RCC 7860 (cell line): ENCODE measurements at places on chromosomes 13 and 19.

DNA sequence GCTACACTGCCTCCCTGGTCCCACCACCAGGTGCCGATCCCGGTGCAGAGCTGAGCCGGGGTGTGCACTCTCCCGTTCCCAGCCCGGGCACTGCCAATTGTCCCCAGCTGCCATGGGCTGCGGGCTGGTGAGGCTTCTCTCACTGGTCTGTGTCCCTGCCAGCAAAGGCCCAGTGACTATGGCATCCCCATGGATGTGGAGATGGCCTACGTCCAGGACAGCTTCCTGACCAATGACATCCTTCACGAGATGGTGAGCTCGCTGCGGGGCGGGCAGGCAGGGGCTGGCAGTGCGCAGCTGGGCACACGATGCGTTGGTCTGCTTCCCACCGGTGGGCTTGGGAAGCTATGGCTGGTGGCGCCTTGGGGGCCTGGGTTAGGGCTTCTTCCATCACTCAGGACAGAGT, 14.6 kb downstream of the MPND start:
- DNase-seq, result no peak

GRCh38 chr13:34108410-34108809, 290.5 kb downstream of the RFC3 start:
- DNase-seq, result no peak

DNA sequence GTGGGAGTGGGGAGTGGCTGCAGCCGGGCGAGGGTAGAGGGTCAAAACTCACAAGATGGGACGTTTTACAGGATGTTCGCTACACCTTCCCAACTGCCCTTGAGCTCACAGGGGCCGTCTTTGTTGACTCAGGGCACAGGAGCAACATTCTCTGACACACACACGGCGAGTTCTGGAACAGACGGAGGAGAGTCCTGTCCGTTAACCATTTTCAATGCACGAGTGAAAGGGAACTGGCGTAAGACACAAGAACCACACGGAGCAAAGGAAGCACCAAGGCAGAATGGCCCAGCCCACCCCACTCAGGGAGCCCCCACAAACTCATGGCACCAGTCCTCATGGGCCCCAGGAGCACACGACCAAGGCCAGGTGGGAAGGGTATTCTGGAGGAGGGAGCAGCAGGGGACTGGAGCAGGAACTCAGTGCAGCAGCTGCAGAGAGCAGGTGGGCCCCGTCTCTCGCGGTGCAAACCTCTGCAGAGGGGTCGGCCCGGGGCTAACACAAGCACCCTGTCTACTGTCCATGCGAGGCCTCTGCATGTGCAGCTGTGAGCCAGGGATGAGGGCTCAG, 37.9 kb upstream of the ISYNA1 start:
- DNase-seq, result no peak

GRCh38 chr13:66673401-66673800, 556.7 kb downstream of the PCDH9 start:
- DNase-seq, result peak; percentile 10

DNA sequence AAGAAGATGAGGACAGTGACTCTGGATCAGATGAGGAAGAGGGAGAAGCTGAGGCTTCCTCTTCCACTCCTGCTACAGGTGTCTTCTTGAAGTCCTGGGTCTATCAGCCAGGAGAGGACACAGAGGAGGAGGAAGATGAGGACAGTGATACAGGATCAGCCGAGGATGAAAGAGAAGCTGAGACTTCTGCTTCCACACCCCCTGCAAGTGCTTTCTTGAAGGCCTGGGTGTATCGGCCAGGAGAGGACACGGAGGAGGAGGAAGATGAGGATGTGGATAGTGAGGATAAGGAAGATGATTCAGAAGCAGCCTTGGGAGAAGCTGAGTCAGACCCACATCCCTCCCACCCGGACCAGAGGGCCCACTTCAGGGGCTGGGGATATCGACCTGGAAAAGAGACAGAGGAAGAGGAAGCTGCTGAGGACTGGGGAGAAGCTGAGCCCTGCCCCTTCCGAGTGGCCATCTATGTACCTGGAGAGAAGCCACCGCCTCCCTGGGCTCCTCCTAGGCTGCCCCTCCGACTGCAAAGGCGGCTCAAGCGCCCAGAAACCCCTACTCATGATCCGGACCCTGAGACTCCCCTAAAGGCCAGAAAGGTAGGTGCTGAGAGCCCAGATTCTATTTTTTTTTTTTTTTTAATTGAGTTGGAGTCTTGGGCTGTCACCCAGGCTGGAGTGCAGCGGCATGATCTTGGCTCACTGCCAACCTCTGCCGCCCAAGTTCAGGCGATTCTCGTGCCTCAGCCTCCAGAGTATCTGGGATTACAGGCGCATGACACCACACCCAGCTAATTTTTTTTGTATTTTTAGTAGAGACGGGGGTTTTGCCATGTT, 2.3 kb downstream of the PPP1R15A start:
- peak; percentile 90 for DNase-seq

DNA sequence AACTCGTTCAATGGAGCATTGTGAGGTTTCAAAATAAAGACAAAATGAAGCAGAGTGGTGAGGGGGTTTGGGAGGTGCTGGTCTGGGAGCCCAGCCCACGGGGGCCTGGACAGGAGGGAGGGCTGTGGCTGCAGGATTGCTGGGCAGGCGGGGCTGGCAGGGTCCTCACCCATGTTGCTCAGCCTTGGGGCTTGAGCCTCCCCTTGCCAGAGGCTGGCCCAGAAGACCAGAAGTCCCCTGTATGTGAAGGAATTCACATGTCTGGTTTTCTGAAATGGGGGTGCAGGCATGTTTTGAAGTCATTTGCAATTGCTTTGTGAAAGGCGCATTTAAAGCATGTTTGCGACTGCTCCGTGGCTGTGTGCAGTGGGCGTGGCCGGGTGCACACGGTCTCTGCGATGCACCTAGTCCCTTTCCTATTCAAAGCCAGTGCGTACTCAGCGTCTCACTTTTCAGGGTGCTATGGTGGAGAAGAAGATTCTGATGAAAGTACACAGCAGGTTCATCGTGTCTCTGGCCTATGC, 2.3 kb downstream of the GRK1 start:
- DNase-seq, result no peak

GRCh38 chr13:89796196-89796595, 1551.3 kb upstream of the MIR17HG start:
- DNase-seq, result no peak

DNA sequence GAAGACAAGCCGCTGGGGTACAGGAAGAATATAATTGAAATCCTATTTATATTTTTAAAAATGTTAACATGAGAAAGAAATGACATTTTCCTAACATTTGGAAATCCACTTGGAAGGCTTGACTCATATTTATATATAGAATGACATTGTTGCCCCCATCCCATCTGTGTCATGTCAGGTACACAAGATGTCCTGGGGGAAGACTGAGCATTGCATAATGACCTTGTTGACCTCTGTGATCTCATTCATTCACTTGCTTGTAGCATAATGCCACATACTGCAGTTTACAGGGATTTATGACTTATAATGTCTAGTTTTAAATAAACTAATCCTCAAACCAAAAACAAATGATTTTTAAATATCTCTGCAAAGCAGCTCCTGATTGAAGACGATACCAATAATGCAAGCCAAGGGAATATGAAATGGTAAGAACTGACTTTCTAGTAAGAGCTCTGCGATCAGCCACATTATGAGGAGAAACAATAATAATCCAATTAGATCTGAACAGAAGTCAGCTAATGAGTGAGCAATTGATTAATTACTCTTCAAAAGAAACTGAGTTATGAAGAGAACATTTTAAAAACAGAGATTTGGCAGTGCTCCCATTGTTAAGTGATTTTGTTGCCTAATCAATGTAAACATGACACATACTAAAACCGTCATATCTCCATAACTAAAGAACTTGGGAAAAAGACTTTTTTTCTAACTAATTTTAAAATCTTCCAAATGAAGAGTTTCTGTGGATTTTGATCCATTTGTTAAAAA, 21.2 kb upstream of the VWA8 start:
- no peak for DNase-seq

GRCh38 chr19:567296-567900, 5.0 kb upstream of the BSG start:
- DNase-seq, result no peak

- no peak for DNase-seq
These were observed 15.9 kb upstream of the C13orf46 start for GRCh38 chr13:113989585-113990300.

- no peak for DNase-seq
These were observed 476.4 kb downstream of the FOXO1 start for GRCh38 chr13:40189898-40190630.

- no peak for DNase-seq
These were observed 124.1 kb downstream of the DPF1 start for GRCh38 chr19:38099966-38100365.

GRCh38 chr13:24668511-24668910, 11.7 kb upstream of the ATP12A start:
- no peak for DNase-seq

- DNase-seq, result no peak
These were observed 60.0 kb downstream of the ANKRD10 start for GRCh38 chr13:110854866-110855265.

- no peak for DNase-seq
These were observed 13.8 kb upstream of the NPAS1 start for GRCh38 chr19:47005873-47006272.

- DNase-seq, result no peak
These were observed 34.5 kb downstream of the UFM1 start for GRCh38 chr13:38384171-38384570.

DNA sequence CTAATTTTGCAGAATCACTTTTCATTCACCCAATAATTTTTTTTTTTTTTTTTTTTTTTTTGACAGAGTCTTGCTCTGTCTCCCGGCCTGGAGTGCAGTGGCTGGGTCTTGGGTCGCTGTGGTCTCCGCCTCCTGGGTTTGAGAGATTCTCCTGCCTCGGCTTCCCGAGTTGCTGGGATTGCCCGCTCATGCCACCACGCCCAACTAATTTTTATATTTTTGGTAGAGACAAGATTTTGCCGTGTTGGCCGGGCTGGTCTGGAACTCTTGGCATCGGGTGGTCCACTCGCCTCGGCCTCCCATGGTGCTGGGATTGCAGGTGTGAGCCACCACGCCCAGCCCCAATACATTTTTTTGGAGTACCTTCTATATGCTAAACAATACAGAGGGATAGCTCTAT, 1120.0 kb upstream of the ATXN8OS start:
- no peak for DNase-seq

DNA sequence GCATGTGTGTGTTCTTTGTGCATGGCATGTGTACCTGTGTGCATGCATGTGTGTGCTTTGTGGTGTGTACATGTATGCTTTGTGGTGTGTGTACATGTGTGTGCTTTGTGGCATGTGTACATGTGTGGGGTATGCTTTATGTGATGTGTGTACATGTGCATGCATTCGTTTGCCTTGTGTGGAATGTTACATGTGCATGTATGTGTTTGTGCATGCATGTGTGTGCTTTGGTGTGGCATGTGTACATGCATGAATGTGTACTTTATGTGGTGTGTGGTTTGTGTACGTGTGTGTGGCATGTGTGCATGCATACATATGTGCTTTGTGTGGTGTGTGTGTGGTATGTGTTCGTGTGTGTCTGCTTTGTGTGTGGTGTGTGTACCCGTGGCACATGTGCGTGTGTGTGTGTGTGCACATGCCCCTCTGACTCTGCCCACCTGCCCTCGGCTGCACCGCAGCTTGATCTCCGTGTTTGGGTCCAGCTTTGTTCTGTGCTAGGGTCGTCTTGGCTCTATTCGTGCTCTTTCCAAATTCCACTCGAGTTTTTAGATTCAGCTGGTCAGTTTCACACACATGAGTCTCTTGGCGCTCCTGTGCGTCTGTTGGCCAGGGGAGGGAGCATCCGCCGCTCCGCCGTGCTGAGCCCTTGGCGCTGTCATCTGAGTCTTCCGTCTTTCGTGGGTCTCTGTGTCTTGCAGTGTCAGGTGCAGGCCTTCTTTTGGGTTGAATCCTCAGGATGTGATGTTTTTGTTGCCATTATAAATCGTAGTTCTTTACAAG, 46.5 kb upstream of the TFDP1 start:
- no peak for DNase-seq

- no peak for DNase-seq
These were observed 3.6 kb downstream of the GTPBP3 start for GRCh38 chr19:17340871-17341357.
